ENCODE measurements at places on chromosomes 1 and 21. TPM values are rescaled to one million over a fixed set of nuclear protein-coding genes. Genes with fewer than 3 reads are reported as not detected.
A peak's percentile ranks its signal among the peaks of the same experiment; 100 is the strongest.

GRCh38 chr1:56378341-56379070, 200.9 kb downstream of the PLPP3 start:
- no peak for ATAC-seq

GRCh38 chr1:67059346-67059745, 5.4 kb upstream of the SLC35D1 start:
- no peak for ATAC-seq

DNA sequence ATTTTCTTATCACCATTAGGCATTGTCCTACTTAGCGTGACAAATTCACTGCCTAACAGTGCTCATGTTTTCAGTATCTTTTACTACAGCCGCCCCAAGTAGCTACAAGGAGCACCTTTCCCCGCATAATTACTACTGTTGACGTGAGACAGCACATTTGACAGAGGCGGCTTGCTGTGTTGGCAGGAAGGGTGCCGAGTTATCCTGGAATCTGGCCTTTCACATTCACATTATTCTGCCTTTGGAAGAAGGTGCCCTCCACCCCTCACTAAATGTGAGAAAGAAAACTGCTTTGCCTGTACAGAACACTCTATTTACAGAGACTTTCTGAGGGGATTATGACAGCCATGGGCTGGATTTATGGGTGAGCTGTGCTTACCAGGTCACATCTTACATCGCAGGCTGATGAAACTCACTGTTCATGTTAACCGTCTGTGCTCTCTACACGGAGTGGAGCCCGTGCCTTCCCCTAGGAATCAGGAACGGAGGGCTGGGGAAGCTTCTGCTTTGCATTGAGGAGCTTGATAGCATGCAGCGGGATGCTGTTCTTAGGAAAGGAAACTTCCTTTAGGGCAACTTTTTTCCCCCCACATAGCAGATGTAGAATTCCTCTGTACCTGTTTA, 148.0 kb upstream of the ZRANB2 start:
- no peak for ATAC-seq

- no peak for ATAC-seq
Measured at GRCh38 chr1:209641832-209642172, 10.4 kb downstream of the LAMB3 start.

Gene HDGF
- total RNA-seq, result 205 TPM

DNA sequence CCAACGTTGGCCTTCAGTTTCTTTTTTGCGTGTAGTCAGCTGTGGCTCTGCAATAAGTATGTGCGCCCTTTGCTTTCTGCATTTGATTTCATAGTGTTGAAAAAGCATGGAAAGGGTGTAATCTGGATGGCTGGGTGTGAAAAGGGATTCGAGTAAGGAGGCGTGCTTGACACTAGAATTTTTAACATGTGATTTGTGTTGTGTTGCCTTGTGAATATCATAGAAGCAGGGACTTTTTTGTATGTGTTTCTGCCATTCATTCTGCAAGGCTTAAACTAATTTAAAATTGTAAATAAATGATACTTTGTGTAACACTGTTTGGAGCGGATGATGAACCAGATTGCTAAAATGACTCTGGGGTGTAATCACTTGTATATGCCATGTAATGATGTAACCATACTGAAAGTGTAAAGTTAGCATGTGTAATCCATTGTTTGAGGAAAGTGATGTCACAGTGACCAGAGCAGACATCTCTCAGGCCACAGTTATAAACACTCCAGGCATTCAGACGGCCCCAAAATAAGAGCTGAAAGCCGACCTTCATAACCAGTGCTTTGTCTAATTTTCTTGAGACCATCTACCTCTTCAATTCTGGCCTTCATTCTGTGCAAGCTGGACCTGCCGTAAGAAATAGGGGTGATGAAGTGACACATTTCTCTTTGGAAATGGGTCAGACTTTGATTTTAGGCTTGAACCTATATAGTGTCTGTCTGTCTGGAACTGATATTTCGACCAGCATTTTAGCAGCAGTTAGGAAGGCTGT, 618 bp downstream of the SH3BGR start:
- ATAC-seq, result peak; percentile 34

GRCh38 chr1:223819730-223820514, 25.8 kb downstream of the TP53BP2 start:
- ATAC-seq, result no peak

Gene KCNA3
- total RNA-seq, result 0.28 TPM

DNA sequence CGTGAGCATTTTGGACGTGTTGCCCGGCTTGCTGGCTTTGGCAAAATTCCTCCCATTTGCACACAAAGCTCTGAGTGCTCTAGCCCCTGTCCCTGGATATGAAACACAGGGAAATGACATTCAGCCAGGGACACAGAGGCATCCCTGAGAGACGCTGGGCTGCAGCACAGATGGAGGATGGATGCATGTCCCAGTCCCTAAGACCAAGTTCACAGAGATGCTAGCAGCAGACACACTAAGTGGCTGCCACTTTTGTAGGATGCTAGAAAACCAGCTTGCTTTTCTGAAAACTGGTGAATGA, 12.5 kb downstream of the ACTRT2 start:
- ATAC-seq, result no peak

Gene CD1C
- total RNA-seq, result 0.32 TPM

Gene PPM1J
- 2.1 TPM for total RNA-seq

GRCh38 chr1:56285554-56286402, 293.6 kb downstream of the PLPP3 start:
- no peak for ATAC-seq

GRCh38 chr1:208235982-208236761, 8.0 kb downstream of the PLXNA2 start:
- ATAC-seq, result no peak

- no peak for ATAC-seq
Measured at GRCh38 chr1:79708646-79709265, 702.2 kb upstream of the ADGRL4 start.

Gene DLGAP3
- total RNA-seq, result 0.28 TPM

DNA sequence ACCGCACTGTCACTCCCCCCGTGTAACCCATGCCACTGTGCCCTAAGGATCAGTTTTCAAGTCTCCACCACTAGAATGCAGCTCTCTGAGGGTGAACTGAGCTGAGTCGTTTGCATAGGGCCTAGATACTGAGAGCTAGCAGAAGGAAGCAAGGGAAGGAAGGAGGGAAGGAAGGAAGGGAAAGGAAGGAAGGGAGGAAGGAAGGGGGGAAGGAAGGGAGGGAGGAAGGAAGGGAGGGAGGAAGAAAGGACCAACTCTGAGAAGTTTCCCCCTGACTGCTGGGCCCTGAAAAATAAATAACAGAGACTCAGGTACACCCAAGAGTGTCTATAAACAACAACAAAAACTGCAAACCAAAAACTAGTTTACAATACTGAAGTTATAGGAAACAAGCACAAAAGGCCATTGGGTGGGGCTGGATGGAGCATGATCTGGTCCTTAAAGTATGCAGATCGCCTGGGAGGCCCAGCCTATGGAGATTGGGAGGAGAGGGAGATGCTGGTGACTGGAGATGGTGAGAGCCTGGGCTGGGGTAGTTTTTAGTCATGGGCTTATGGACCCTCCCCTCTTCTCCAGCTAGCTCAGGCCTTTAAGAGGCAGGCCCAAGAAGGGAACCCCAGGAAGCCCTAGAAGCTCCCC, 1.7 kb upstream of the MRPS15 start:
- ATAC-seq, result no peak

Gene OR6K3
- total RNA-seq, result not detected

DNA sequence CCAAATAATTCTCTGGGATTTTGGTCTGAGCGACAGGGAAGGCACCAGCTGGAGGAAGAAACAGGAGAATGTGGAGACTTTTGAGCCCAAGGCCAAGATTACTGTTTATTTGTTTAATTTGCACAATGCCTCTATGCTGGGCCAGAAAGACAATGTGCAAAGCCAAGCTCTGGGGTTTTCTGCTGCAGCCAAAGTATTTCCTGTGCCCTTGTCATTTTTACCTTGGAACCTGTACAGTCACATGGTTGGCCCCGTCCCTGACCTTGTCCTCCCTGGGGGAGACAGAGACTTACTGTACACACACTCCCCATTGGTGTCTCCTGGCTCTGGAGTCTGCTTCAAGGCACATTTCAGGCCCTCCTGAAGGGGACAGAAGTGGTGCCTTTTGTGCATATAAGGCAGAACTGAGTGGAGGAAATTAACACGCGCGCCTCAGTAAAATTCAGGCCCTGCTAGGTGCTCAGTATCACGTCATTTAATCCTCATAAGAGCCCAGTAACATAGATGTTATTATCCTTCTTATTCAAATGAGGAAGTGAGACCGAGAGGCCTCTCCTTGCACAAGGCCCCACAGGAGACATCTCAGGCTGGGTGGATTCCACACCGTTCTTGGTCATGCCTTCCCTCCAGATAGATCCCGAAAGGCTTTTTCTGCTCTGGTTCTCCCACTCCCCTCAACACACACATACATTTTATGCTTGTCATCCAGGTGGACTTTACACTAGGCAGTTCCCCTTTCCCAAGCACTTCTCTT, 21.1 kb downstream of the C1orf115 start:
- ATAC-seq, result no peak

GRCh38 chr1:192913683-192914082, 104.8 kb downstream of the RGS2 start:
- no peak for ATAC-seq

GRCh38 chr21:26397545-26397944, 175.5 kb downstream of the CYYR1 start:
- no peak for ATAC-seq

Gene CHAF1B
- total RNA-seq, result 5.4 TPM

DNA sequence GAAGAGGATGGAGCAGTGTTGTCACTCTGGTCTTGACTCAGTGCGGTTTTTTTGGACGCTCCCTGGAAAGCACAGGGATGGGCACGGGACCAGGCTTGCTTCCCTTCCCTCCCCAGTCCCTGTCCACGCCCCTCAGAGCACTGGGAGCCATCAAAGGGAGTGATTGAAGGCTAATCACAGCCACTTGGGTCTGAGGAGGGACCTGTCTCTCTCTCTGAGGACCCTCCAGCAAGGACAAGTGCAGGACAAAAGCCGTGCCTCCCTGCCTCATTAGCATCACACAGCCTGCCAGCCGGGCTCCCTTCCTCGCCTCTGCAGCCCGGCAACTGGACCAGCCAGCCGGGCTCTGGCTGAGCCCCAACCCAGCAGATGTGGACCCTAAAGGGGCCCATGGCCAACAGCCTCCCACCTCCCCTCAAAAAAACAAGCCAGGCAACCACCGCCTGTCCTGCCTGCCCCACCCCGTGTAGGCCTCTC, 18.6 kb upstream of the PDZK1IP1 start:
- ATAC-seq, result no peak

Gene AIDA
- 29.2 TPM for total RNA-seq

Gene ASTN1
- total RNA-seq, result not detected

DNA sequence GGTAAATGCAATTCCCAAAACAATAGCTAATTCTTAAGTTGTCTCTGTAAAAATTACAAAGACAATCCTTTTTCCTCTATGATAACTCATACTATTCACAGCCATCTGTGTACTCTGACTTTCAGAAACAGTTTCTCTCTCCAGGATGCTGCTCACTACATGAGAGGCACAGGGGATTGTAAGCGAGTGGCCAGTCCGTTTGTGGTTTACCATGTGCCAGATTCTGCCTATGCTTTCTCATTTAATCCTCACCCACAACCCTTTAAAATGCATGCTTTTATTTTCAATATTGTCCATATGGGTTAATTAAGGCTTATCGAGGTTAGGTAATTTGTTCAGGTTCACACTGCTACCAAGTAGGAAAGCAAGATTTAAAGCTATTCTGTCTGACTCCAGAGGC, 23.0 kb downstream of the RGS1 start:
- ATAC-seq, result no peak

Gene EDARADD
- 4.3 TPM for total RNA-seq

Gene MEX3A
- total RNA-seq, result 1.7 TPM

- ATAC-seq, result peak; percentile 45
Measured at GRCh38 chr1:27713869-27714513, 11.8 kb upstream of the FAM76A start.

- no peak for ATAC-seq
Measured at GRCh38 chr1:61315011-61315410, 232.7 kb downstream of the NFIA start.

Gene LCE1B
- total RNA-seq, result not detected

Gene RNU1-1
- 6,387 TPM for total RNA-seq

Gene HMGCL
- total RNA-seq, result 28.2 TPM

GRCh38 chr1:17831597-17831996, 76.5 kb downstream of the ACTL8 start:
- no peak for ATAC-seq

Gene RAB13
- 60.5 TPM for total RNA-seq

Gene FLG2
- total RNA-seq, result not detected

Gene EPHA8
- 0.48 TPM for total RNA-seq

DNA sequence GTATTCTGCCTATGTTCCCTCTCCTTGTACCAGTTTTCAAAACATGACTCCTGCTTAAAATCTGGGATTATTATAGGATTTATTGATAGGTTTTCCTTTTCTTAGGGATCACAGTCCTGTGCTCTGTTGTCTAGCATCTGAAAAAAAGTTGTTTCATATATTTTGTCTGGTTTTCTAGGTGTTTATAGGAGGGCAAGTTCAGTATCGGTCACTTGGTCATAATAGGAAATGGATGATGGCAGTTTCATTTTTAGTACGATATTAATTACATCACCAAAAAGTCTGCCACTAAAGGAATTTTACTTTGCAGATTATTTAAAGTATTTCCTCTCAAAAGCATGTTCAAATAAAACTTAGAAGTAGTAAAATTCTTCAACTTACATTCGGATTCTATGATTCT, 94.4 kb downstream of the RASAL2 start:
- no peak for ATAC-seq

Gene RAB3B
- total RNA-seq, result 0.04 TPM

DNA sequence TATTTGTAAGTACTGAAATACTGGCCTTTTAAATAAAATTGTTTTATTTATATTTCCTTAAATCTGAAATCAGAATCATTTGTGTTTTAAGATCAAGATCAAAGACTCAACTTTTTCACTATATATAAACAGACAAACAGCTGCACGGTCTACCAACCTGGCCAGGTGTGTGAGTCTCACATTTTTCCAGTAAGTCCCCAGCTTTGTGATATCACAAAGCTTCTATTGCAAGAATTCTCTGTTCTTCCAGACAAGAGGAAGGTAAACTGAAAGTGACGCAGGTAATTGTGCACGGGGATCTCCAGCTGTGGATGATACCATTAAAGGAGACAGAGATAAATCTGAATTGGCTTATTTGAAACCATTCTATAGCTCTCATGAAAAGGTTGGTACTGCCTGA, 41.2 kb upstream of the CYP2J2 start:
- ATAC-seq, result no peak

DNA sequence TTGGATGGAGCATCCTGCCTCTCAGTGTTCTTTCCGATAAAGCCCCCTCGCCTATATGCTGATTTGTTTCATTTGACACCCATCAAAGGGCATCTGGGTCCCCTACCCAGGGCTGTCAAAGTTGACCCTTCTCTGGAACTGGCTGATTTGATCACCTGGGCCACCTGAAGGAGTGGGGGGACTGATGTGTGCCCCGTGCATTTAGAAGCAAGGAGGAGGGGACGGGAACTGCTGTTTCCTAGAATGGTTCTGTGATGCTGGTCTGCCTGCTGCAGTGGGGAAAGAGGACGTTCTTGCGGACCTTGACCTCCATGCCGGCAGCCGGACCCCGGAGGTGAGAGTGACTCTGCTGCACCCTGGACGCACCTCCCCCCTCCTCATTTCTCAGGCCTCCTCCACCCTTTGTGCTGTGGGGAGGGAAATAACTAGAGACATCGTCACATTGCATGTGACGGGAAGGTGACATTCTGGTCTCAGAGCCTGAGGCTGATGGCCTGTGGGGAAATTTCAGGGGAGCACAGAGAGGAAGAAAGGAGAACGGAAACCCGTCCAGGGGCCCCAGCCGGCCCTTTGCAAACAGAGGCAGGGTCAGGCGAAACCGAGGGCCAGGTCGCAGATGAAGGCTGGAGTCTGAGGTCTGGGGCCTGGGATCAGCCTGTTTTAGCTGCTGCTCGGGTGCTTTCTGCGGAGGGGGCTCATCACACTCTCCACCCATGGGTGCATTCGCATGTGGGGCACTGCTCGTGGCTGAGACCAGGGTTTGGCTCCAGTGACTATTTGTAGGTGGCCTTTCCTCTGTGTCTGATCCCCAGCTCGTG, 25.7 kb downstream of the CRYAA start:
- ATAC-seq, result no peak
